ENCODE measurements at places on chromosomes 12 and 14.

DNA sequence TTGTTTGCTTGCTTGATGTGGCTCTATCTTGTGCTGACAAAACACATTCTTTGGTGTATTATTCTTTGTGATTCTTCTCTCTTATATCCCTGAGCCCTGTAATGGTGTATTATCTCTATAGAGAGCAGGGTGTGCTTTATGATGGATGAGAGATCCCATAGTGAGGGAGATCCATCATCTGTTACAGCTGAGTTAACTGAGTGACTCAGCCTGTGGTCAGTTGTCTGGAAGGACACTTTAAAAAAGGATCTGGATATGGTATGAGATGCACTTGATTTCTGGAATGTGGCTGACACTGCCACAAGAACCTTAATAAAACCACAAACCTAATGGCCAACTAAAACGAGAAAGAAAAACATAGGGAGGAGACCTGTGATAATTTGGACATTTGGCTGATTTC lies 461.4 kb upstream of the SYT1 start:
- peak; percentile 3 for DNase-seq

DNA sequence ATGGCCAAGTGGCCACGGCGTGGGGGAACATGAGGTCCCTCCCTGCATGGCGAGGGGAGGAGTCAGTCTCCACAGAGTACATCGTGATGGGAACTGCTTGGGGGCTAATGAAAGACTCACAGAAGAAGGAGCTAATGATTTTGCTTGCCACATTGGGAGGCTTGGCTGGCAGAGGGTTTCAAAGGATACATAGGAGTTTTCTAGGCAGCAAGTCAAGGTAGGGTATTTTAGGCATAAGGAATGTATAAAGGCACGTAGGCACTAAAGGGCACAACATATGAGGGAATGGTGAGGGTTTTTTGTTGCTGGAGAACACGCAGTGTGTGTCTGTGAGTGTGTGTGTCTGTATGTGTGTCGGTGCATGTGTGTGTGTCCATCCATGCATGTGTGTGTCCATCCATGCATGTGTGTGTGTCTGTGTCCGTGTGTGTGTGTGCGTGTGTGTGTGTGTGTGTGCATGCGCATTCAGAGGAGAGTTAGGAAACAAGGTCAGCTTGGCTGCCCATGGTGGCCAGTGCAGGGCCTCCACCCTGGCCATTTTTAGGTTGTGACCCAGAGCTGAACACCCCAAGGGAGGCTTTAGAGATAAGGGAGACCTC lies 84.5 kb downstream of the BEGAIN start:
- no peak for DNase-seq

DNA sequence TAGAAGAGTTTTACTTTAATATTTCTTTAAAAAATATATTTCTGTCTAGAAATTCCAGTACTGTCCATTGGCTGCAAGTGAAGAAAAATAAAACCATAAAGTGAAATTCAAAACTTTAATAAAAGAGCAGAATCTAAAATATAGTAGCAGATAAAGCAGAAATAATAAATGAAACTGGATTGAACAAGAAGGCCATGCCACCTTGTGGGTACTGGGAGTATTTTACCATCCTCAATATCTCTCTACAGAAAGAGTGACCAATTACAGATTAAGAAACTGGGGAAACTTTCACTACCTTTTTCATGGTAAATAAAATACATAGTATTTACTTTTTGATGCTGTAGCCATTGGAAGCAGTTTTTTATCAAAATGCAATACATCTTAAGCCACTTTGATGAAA lies 220.5 kb downstream of the BCAT1 start:
- peak; percentile 26 for DNase-seq

- peak; percentile 18 for DNase-seq
These were observed 251.4 kb upstream of the ATP2B1 start for GRCh38 chr12:89960011-89960507.

GRCh38 chr12:57496822-57497221 lies 9.0 kb downstream of the MARS1 start:
- no peak for DNase-seq

DNA sequence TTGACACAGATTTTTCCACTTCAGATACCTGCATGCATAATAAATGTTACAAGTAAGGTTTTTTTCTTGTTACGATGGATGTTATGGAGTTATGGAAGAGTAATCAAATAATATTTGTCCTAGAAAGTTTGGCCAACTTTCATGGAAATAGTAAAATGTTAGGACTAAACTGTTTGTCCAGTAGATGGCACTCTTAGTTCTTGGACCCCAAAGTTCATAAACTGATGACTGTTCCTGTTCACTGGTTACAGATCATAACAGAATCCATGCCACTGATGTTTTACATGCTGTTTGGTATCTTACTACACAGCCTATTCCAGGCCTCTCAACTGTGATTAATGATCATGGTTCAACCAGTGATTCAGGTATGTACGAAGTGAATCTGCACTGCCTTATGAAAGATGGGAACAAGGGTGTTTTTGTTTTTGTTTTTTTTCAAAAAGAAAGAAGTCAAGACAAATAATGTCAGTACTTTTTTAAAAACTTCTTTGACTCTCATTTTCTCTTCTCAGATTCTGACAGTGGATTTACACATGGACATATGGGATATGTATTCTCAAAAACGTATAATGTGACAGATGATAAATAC lies 48.8 kb upstream of the SLCO1C1 start:
- peak; percentile 7 for DNase-seq

GRCh38 chr12:109597414-109597794 lies 23.8 kb downstream of the MVK start:
- no peak for DNase-seq

DNA sequence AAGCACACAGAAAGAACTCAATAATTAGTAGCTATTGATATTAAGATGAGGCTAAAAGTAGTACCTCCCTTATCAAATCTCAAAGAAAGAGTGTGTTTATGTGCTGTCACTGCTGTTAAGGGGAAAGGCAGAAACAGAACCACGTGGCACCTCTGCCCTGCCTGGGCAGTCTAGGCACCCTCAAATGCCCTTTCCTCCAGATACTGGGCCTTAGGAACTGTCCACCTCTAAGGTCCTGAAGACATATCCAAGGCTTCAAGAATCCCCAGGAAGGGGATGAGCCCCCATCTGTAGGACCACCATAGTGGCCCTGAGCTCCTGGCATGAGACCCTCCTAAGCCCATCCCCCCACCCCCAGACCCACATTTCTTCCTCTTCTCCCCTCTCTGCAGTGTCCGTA lies 29.1 kb downstream of the NGB start:
- peak; percentile 15 for DNase-seq

GRCh38 chr12:62694116-62694515 lies 227.5 kb downstream of the MON2 start:
- no peak for DNase-seq

DNA sequence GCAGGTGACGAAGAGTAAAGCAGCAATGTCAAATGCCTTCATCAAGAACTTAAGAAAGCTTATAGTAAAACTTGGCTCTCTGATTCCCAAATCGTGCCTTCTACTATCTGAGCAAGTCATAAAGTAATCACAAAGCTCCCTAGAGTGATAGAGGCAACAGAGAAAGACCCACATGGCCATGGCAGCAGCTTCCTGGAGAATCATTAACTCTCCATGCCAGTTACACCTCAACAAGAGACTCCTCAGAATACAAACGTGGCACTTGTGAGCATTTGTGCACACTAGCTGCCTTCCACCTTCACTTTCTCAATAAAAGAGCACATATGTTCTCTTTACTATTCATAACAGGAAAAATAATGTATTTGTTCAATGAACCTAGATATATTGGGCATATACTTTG lies 48.0 kb downstream of the PLCZ1 start:
- no peak for DNase-seq

- no peak for DNase-seq
These were observed 44.4 kb upstream of the PPP2R5C start for GRCh38 chr14:101716956-101717662.

- DNase-seq = no peak
These were observed 28.9 kb upstream of the EGLN3 start for GRCh38 chr14:33979613-33980276.

GRCh38 chr12:104635607-104636343 lies 179.0 kb downstream of the CHST11 start:
- no peak for DNase-seq

DNA sequence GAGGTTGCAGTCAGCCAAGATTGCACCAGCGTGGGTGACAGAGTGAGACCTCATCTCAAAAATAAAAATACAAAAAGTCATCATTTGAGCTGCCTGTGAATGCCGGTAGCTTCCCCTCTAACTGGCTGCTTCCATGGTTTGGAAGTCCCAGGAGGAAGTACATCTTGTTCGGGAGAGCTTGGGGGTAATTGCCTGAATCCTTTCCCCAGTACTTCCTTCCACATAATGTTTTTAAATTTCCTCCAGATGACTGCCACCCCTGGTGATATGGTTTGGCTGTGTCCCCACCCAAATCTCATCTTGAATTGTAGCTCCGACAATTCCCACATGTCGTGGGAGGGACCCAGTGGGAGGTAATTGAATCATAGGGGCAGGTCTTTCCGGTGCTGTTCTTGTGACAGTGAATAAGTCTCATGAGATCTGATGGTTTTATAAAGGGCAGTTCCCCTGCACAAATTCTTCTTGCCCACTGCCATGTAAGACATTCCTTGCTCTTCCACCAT lies 87.2 kb downstream of the SPRING1 start:
- no peak for DNase-seq

Measured in RWPE1 (cell line).